ENCODE measurements at places on chromosomes 5 and 9.

DNA sequence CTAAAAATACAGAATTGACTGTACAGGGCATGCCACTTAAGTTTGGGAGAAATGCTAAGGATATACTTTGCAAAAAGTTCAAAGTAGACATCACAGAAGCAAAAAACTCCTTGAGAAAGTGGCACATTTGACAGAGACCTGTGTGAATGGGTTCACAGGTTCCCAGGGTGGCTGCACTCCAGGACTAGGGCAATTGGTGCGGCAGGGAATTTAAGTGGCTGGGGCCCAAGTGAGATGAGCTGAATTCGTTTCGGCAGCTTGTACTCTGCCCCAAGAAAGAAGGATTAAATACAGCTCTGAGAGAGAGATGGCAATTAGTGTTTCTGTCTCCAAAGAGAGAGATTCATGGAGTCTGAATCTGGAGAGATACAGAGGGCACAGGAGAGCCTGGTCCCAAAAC is 280.1 kb downstream of the FBXL17 start:
- DNase-seq: no peak

GRCh38 chr5:76576450-76576849 is 46.8 kb downstream of the F2RL2 start:
- no peak for DNase-seq

DNA sequence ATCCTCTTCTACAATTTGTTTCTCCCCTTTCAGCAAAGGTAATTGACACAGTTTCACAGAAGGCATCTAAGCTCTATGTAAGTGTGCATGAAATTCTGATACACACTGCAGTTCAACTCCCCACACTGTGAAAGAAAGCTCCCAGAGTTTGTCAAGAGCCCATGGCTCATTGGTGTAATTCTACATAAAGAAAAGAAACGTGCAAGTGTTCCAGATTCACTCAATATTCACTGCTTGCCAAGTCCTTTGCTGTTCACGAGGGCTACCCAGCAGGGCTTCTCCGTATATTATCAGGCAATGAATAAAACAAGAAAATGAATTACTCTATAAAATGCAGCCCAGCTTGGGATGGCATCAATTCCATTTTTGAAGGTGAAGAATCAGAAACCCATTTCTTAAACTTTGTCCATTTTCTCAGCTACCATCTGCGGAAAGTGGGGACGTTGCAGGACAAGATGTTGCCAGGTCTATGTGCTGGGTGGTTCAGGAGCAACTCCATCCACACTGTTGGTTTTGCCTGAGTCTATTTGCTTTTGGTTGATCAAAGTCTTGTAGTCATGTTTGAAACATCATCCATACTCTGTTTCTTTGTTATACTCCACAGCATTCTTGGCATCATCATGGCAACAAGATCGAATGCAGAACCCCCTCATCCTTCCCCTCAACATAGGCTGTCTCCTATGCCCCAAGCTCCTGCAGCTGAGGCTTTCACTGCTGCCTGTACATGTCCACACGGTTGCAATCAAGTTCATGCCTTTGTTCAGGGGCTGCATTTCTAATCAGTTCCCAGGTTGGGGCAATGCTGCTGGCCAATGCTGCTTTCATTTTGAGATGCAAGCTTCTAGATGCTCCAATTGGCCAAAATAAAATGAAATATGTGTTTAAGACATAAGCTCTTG is 301.8 kb downstream of the MED10 start:
- DNase-seq: no peak

GRCh38 chr9:14906644-14907359 is 3.4 kb downstream of the FREM1 start:
- no peak for DNase-seq
